ENCODE measurements at places on chromosomes 1 and 21.
A peak's percentile ranks its signal among the peaks of the same experiment; 100 is the strongest.

DNA sequence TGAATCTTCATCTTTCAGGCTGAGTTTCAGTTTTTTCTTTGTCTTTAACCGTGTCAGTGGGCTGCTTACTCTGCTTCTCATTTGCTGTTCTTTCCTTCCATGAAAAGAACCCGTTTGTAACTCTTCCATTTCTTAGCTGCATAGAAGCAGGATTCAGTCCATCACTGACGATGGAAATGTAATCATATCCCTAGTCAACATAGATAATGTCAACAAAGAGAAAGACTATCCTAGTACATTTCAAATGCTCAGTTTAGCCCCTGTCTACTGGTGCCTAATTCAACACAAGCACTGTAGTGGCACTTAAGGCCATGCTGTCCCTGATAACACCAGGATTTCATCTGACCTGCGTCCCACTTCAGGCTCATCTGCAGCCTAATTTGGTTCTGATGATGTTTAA, 376 bp downstream of the GBP1 start:
- no peak for DNase-seq

DNA sequence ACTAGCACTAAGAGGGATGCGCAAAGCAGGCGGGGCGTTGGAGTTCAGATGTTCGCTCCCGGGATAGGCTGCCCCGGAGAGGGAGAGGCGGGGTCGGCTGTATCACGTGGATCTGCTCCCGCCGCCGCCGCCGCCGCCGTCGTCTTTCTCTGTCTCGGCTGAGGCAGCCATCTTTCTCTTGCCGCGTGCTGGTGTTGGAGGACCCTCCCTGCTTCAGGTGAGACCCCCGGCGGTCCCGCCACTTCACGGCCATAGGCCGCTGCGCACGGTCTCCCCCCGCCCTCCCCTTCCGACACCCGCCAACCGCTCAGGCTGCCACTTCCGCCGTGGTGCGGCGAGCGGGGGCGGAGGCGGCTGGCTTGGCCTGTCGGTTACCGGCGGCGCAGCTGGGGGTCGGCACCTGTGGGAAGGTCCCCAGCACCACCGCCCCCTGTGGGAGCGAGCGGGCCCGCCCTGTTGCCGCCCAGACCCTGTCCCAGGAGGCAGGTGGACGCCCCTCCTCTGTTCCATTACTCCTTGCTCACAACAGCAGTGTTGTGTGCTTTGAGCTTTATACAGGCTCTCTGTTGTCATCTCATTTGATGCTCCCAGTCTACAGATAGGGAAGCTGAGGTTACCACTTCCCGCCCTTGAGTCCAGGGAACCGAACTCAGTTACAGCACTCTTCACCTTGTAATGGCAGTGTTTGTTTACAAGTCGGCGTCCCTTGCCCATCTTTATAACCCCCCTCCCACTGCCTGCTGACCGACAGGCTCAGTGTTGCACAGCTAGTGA, at the start of gene BTF3L4:
Gene BTF3L4, plus strand, starts transcription at position 133 of the 774 bp plus-strand sequence. CDS start 3,553 bp downstream, outside the sequence.
- peak; percentile 96 for DNase-seq

- no peak for DNase-seq
These were observed 139.8 kb upstream of the SPATA6 start for GRCh38 chr1:48611841-48612240.

- DNase-seq = peak; percentile 71
These were observed 1.1 kb downstream of the ADGRB2 start for GRCh38 chr1:31762726-31763670.

Data from SW480 (cell line).